ENCODE measurements at places on chromosomes 7 and 10.

DNA sequence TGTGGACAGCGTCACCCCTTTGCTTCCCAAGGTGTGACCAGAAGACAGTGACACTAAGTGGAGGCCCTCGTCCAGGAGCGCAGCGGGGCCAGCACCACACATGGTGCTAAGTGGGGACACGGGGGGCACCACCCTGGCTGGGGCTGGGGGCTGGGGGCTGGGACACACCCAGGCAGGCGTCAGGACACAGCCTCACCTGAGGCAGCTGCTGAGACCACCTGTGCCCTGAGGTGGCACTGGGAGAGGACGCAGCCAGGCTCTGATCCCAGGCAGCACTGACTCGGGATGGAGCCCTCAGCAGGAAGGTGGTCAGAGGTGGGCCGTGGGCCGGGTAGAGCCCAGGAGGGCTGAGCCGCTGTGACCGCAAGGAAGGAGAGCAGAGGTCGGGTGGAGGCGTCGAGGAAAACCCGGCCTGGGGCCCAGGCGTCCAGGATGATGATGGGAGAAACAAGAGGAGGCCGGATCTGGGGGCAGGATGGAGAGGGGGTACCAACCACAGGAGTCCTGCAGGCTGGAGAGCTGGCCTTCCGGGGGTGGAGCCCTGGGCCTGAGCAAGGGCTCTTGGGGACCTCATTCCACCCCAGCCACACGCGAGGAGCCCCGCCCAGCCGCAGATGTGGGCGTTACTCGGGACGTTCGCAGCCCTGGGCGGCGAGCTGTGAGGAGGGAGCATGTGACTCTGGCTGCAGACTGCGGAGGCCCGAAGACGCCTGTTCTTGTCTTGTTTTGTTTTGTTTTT lies 22.5 kb downstream of the LRRC27 start:
- no peak for DNase-seq

- DNase-seq: no peak
Observed at GRCh38 chr7:74219416-74219815, 9.6 kb downstream of the LAT2 start.

DNA sequence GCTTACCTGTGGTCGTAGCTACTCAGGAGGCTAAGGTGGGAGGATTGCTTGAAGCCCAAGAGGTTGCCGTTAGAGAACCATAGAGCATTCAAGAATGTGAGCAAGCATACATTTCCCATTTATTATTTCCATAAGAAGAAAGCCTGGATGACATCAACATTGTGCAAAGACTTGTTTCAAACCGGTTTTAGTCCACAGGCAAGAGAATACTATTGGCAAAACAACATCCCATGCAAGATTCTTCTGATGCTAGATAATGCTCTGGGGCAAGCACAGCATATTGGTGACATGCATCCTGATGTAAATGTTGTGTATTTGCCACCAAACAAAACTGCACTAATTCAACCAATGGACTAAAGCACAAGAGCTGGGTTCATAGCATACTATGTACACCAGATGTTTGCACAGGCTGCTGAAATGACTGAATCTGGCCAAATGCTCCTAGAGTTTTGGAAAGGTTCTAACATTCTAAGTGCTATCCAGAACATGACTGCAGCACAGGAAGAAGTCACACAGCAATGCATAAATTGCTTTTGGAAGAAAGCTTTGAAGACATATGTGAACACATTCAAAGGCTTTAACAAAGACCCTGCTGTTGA lies 42.6 kb downstream of the OTUD1 start:
- DNase-seq: no peak

DNA sequence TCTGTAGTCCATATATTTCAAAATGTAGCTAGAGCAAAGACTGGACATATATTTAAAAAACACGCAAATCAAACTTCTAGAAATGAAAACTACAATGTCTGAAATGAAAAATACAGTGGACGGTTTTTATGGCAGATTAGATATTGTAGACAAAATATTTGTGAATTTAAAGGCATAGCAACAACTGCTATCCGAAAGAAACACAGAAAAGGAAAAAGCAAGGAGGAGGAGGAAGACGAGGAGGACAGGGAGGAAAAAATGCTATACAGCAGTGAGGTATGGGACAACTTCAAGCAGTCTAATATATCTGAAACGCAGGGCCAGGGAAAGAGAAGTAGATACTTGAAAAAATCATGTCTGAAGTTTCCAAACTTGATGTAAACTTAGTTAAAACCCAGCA lies 13.3 kb downstream of the WASL start:
- DNase-seq: no peak

GRCh38 chr10:88647061-88647615 lies 17.1 kb upstream of the LIPF start:
- DNase-seq: no peak

GRCh38 chr7:16747102-16747501 lies 6.5 kb upstream of the TSPAN13 start:
- no peak for DNase-seq

DNA sequence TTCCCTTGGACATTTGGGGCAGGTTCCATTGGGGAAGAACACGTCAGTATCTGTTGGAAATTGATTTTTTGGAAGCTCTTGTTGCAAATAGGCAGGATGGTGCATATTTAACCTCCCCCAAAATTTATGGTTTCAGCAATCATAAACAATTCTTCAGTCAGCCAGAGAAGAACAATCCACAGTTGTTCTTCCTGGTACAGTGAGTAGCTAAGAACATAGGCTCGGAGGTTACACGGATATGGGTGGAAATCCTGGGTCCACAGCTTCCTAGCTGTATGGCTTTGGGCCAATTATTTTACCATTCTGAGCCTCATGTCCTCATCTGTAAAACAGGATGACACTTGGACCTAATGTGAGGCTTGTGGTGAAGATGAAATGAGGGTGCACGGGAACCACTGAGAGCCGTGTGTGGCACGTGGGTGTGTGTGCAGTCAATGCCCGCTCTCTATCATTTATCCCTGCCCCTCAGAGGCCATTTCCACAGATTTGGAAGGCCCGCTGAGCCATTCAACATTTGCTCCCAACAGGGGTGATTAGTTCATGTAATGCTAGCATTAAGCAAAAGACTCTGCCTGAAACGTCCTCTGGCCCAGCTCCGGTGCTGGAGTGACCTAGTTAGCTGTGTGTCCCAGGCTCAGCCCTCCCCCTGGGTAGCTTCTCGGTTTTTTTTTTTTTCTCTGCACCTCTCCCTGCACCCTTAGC lies 9.7 kb downstream of the CAMK1D start:
- DNase-seq: no peak

DNA sequence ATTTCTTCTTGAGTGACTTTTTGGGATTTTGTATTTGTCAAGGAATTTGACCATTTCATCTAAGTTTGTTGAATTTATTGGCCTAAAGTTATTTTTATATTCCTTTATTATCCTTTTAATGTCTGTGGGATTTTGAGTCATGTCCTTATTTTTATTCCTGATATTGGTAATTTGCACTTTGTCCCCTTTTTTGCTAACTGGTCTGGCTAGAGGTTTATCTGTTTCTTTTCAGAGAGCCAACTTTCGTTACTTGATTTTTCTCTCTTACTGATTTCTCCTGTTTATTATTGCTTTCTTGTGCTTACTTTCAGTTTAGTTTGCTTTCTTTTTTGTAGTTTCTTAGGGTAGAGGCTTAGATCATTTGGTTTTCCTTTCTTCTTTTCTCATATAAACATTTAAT lies 14.6 kb downstream of the MGMT start:
- DNase-seq: no peak

DNA sequence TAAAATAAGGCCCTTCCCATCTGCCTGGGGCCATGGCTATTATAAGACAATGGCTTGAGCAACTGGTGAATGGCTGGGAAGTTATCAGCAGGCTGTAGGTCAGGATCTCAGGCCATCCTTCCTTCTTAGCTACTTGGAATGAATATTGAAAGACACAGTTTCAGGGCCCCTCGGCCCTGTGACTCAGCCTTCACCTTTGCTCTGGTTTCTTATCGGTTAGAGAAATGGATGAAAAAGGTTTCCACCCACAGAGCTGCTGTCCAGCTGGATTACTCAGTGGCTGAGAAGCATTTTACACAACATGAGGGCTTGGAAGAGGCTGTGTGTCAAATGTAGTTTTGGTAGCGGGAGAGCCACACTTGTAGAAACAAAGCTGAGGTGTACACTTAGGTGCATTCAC lies 9.4 kb downstream of the ACSL5 start:
- DNase-seq: no peak

- DNase-seq: no peak
Observed at GRCh38 chr10:116744163-116744753, 1.9 kb upstream of the HSPA12A start.

GRCh38 chr7:128672927-128673517 lies 930 bp downstream of the GARIN1A start:
- no peak for DNase-seq

DNA sequence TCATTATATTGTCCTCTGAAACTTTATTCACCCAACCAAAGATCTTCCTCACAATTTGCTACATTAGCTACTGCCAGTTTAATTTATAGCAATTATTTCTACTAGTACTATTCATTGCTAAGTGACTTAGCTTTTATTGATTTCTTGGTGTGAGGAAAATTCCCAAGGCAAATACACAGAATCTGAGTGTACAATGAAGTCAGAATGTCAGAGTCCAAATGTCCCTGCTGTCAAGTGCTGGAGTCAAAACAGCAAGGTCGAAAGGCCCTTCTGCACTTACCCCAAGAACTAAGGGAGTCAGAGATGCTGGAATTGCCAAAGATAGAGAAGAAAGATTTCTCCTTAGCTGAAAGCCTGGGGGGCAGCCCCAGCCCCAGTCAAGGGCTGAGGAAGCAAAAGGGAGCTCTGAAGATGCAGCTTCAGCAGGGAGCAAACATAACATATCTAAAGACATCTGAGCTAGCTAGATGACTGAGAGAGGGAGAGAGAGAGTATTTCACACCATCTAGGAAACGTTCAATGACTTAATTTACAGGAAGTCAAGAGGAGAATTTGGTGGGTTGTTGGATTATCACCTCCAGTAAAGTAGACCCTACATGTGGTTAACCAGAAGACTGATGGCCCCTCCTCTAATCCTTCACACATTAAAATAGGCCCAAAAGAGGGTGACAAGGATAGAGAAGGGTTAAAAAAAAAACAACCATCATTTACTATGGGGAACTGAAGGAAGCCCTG lies 36.6 kb upstream of the SAMD8 start:
- no peak for DNase-seq

DNA sequence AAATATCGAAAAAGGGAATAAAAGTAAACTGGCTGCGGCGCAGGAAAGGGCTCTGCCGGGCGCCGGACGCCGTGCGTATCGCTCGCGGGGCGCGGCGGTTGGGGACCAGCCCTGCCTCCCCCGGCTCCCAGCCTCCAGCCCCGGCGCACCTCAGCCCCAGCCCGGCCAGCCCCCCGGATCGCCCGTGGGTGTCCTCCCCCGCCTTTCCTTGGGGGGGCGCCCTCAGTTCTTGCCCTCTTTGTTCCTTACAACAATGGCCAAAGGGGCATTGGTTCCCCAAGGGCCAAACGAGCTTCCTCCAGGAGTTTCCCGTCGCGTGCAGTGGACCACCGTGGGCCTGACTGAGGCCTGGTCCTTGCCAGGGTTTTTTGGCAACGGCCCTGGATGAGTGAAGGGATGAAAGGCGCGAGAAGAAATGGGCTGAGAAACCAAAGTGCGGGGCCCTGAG lies 1.2 kb downstream of the MACROH2A2 start:
- DNase-seq: no peak

GRCh38 chr10:2955064-2955463 lies 112.3 kb upstream of the PFKP start:
- DNase-seq: no peak

GRCh38 chr10:97519342-97519741 lies 20.6 kb downstream of the UBTD1 start:
- DNase-seq: no peak

DNA sequence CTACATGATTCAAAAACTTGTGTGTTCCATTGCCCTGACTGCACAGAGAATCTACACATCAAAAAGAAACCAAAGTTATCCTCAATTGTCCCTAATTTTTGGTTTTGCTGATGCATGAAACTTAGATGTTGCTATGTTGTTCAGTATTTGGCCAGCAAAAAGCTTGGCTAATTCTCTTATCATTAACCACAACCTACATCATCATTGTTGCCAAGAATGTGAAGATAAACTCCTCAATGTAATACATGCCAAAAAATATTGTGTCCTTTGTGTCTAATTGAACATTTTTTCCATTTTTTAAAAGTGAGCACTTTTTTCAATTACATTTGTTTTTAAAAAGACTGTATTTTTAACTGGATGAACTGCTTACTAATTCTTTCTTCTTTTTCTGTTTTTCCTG lies 268.0 kb upstream of the SEMA3D start:
- DNase-seq: no peak

GRCh38 chr7:106057962-106058927 lies 53.9 kb downstream of the SYPL1 start:
- DNase-seq: no peak

DNA sequence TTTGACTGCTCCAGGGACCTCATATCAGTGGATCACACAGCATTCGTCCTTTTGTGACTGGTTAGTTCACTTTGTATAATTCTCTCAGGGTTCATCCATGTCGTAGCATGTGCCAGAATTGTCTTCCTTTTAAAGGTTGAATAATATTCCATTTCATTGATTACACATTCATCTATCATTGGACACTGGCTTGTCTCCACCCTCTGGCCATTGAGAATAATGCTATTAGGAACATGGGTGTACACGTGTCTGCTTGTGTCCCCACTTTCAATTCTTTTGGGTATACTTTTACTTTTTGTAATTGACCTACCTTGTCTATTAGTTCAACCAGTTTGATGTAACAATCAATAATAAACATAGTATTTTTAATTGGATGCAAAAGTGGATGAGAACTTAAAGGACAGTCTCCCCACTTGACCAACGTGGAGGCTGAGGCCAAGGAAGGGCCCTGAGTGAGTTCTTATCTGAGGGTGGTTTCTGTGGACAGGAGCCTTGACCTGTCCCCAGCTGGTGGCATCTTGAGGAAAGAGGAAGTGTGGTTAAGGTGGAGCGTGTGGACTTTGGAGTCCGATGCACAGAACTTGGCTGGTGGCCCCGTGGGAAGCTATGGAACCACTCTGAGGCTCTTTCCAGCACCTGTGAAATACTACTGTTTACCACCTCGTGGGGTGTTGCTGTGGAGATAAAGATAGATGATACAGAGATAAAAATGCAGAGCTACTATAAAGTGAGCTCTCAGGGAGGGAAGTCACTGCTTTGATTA lies 16.6 kb downstream of the WDFY4 start:
- DNase-seq: no peak

DNA sequence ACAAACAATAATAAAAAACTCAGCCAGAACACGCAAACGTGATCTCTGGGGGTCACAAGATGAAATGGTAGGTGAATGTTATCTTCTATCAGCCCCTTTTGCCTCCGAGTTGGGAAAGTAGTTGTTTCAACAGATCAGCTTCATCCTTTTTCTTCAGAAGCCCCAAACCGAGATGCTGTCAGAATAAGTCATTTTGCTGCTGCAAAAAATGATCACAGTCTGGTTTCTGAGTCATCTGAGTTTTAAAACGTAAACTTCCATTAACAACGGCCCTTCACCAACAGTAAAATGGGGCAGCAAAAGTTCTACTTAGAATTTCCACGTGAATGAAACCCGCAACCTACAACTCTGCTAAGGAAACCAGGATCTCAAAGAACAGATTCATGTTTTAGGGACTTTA lies 44.9 kb downstream of the JCAD start:
- DNase-seq: no peak

DNA sequence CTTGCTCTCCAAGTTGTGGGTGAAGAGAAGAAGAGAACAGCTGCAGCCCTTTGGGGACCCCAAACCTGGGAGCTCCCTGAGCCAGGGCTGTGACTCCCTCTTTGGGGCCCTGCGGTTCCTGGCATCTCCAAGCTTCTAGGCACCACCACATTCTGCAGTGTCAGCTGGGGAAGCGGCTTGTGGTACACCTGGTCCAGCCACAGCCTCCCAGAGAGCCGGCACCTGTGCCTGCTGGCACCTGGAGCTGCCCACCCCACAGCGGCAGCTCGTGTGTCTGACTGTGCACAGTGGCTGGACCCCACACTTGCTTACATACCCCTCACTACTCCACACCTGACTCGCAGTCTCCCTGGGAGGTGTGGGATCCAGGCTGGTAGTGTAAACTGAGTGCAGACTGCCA lies 23.5 kb downstream of the FAM241B start:
- no peak for DNase-seq
